ENCODE measurements at places on chromosomes 6 and 20. TPM values are rescaled to one million over a fixed set of nuclear protein-coding genes. Genes with fewer than 3 reads are reported as not detected.

GRCh38 chr20:57282670-57283361 lies 16.4 kb upstream of the BMP7 start:
- no peak overlapping the region for H3K27ac ChIP-seq
- no peaks in the 10 kb centered on the region for H3K27me3 ChIP-seq
- no peak overlapping the region for H3K4me3 ChIP-seq
- no peaks in the 10 kb centered on the region for H3K36me3 ChIP-seq

DNA sequence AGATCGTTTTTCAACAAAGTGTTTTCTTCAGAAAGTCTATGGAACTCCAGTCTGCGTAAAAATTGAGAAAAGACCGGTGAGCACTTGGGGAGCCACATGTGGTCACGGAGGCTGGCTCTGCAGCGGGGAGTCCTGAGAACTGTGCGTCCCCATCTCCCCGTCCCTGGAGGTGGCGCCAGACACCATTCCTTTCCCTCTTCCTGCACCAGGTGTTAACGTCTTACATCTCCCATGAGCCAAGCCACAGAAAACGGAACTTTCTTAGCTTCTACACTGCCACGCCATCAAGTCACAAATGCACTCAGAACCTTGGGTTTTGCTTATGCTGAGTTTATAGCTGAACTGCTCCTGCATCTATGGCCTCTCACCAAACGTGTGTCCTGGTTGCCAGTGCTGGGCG lies 62.6 kb downstream of the GINS1 start:
- H3K27me3 ChIP-seq: no peaks in the 10 kb centered on the region
- no peaks in the 10 kb centered on the region for H3K36me3 ChIP-seq
- DNase-seq: peak; percentile 37
- no peak overlapping the region for H3K27ac ChIP-seq
- no peak overlapping the region for H3K4me3 ChIP-seq

DNA sequence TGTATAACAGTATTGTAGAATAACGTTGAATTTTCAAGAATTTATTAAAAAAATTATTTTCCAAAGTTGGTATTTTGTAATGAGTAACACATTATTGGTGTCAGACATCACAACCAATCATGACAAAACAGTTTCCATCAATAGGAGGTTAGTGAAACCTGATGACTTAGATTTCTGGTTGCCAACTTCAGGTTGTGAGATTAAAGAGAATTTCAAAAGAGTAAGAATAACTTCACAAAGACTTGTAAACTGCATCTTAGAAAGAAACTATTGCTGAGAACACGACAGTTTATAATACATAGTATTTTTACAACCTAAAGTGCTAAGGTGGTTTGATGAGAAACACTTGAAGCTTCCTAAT lies 159.2 kb upstream of the ARG1 start:
- H3K27ac ChIP-seq: no peak overlapping the region
- no peak overlapping the region for H3K4me3 ChIP-seq
- DNase-seq: no peak
- no peaks in the 10 kb centered on the region for H3K4me1 ChIP-seq

- no peak for DNase-seq
- H3K27me3 ChIP-seq: no peaks in the 10 kb centered on the region
- H3K4me3 ChIP-seq: no peak overlapping the region
- no peak overlapping the region for H3K27ac ChIP-seq
- no peaks in the 10 kb centered on the region for H3K4me1 ChIP-seq
Observed at GRCh38 chr6:52407467-52407866, 12.7 kb upstream of the EFHC1 start.

DNA sequence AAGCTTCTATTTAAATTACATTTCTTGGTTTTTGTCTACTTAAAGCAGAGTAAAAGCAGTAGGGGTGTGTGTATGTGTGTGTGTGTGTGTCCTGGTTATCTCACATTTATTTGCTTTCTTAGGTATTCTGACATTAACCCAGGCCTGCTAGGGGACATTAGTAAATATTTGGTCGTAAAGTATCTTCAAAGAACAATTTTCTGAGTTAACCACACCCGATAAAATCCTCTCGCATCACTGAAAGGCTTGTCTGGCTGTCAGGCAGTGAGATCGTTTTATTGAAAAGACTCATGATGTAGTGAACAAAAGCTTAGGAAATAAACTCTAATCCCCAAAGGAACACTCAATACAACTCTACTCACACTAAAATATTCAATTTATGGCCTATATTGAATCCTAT lies 77.9 kb downstream of the ZNF217 start:
- no peak overlapping the region for H3K4me3 ChIP-seq
- H3K4me1 ChIP-seq: no peaks in the 10 kb centered on the region
- H3K27ac ChIP-seq: no peak overlapping the region
- no peaks in the 10 kb centered on the region for H3K36me3 ChIP-seq
- H3K27me3 ChIP-seq: no peaks in the 10 kb centered on the region
- DNase-seq: no peak

- no peaks in the 10 kb centered on the region for H3K27me3 ChIP-seq
- DNase-seq: no peak
- no peaks in the 10 kb centered on the region for H3K4me1 ChIP-seq
- H3K4me3 ChIP-seq: no peak overlapping the region
- no peak overlapping the region for H3K27ac ChIP-seq
Observed at GRCh38 chr6:102229271-102229670, 835.8 kb downstream of the GRIK2 start.

DNA sequence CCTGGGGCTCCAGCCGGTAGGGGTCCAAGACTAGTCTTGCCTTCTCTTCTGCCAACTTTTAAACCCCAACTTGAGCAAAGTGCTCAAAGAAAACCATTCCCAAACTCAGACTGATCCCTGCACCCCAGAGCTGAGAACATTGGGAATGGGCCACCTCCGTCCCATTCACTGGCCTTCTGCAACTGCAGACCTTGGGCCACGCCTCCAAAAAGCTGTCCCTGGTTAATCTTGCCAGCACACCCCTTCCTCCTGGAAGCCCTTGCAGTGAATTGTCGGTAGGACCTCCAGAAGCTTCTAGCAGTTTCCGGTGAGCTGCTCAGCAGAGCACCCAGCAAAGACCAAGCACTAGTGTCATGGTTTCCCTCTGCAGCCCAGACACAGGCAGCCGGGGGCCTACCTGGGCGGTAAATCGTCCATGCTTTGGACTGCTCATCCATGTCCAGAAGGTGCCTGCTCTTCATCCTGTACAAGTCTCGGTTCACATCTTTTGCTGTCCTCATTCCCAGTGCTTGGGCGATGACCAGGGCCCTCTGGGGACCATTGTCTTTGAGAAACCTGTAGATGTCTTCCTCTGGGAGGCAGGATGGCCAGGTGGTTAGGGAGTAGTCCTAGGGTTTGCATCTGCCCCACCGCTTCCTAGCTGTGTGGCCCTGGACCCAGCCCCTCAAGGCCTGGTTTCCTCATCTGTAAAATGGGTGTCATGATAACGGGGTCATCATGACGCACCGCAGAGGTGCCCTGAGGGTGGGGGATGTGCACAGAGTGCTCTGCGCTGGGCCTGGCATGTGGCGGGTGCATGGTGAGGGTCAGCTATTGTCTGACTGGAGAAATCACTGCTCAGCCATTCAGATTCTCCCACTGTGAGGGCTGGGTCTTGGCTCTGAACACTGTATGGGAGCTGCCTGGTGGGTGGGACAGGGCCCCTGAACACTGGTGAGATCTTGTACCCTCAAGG lies 5.5 kb downstream of the ZBP1 start:
- peaks cover 37% of the 10 kb centered on the region for H3K4me1 ChIP-seq
- no peak for DNase-seq
- no peaks in the 10 kb centered on the region for H3K27me3 ChIP-seq
- H3K4me3 ChIP-seq: no peak overlapping the region
- H3K36me3 ChIP-seq: peaks cover 11% of the 10 kb centered on the region

GRCh38 chr6:27303613-27304272 lies 8.3 kb downstream of the POM121L2 start:
- no peak for DNase-seq
- no peaks in the 10 kb centered on the region for H3K4me1 ChIP-seq
- peaks cover 11% of the 10 kb centered on the region for H3K27me3 ChIP-seq

DNA sequence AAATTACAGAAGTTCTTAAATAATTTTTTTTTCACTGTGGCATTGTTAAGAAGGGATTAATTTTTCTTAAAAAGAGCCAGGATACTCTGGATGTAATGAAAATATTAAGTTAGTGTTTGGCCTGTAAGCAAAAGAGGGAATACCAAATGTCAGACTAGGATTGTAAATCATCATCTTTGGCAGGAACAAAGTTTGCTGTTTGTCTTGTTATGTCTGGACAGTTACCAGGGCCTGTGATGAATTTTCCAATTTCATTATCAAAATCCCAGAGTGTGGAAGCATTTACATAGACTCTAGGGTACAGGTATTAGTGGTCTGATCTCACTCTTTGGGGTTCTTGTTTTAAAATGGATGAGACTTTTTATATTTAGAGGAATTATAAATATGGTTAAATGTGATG lies 26.1 kb downstream of the CEP57L1 start:
- no peaks in the 10 kb centered on the region for H3K36me3 ChIP-seq
- no peak overlapping the region for H3K27ac ChIP-seq
- no peak for DNase-seq
- no peaks in the 10 kb centered on the region for H3K27me3 ChIP-seq
- no peak overlapping the region for H3K4me3 ChIP-seq
- no peaks in the 10 kb centered on the region for H3K4me1 ChIP-seq

DNA sequence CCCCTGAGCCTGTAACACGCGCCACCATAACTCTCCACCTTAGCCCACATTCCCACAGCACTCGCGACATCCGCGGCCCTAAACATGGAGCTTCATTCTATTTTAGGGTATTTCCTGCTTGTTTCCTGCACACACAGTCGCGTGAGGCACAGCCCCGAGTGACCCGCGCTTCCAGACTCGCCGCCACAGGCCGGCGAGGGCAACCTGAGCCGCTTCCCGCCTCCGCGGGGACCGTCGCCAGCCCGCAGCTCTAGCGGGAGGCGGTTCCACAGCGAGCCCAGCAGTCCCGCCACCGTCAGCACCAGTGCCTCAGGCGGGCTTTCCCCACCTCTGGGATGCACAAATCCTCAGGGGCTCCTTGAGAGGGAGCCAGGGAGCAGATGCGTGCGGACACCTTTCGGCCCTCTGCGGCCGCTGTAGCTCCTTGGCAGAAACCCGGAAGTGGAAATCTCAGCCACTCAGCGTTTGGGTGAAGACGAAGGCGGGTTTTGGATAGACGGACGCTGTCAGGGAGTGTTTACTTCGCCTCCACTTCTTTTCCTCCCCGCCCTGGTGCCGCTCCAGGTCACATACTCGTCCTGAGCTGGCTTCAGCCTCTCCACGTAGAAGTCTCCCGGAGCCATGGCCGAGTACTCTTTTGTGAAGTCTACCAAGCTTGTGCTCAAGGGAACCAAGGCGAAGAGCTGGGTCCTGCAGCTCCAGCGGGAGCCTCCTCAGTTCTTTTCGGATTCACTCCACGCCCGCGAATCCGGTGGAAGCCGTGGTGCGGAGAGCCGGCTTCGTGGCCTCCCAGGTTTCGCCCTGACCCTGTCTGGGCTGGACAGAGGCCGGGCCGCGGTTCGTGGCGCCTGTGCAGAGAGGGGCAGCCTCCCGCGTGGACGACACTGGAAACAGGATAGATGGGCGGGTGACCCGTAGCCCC lies 2177.4 kb upstream of the DEFB115 start:
- no peaks in the 10 kb centered on the region for H3K4me1 ChIP-seq
- H3K36me3 ChIP-seq: no peaks in the 10 kb centered on the region
- H3K4me3 ChIP-seq: peak overlapping the region; percentile 25

Gene COL20A1
- not detected for polyA plus RNA-seq

Gene GPLD1
- polyA plus RNA-seq: 0.94 TPM

Gene KCNK16
- polyA plus RNA-seq: not detected

Gene TFAP2A
- not detected for polyA plus RNA-seq

Gene PBOV1
- not detected for polyA plus RNA-seq

Gene FAM209B
- not detected for polyA plus RNA-seq

Gene TMC2
- not detected for polyA plus RNA-seq

Gene MUC21
- not detected for polyA plus RNA-seq

Gene TMEM244
- not detected for polyA plus RNA-seq

Gene BACH2
- polyA plus RNA-seq: 24.8 TPM

Gene TRIM15
- not detected for polyA plus RNA-seq
